ENCODE measurements at places on chromosomes 13 and 19. TPM values are rescaled to one million over a fixed set of nuclear protein-coding genes. Genes with fewer than 3 reads are reported as not detected.

The HPN gene
- total RNA-seq = not detected

DNA sequence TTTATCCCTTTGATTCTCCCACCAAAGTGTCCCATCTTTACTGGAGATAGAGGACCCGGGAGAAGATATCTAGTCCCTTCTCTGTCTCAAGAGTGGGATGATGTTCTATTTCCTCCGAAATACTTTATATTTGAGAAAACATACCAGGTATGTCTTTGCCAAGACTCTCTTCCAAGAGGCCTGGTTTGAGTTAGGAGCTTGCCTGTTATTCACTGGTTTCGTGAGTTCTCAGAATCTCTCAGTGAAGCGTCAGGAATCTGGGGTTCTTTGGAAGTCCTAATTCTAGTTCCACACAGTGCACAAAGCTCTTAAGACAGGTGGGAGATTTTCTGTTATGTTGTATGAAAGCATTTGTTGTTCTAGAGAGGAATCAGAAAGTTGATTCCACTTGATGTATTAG, 182.0 kb downstream of the DNAJC15 start:
- DNase-seq = no peak

GRCh38 chr13:57212989-57213388, 46.0 kb downstream of the PRR20E start:
- no peak for DNase-seq

DNA sequence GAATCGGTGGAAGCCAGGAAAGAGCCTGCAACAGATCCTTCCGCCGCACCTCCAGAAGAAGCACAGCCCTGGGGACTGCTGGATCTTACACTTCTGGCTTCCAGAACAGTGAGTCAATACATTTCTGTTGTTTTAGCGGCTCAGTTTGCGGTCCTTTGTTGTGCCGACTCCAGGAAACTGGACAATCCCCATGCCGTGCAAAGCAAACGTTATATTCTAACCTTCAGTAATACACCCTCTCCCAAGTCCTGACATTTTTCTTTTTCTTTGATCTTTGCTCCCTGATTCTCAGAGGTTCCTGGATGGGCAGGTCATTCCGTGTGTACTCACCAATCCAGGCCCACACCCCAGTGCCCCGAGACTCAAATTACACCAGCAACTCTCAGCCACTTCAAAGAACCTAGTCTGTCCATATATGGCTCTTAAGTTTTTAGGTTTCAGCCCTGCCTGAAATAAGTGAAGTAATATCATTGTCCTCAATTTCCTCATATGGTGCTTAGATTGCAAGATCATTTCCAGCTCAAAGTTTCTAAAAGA, 387.1 kb upstream of the SGCG start:
- peak; percentile 81 for DNase-seq

DNA sequence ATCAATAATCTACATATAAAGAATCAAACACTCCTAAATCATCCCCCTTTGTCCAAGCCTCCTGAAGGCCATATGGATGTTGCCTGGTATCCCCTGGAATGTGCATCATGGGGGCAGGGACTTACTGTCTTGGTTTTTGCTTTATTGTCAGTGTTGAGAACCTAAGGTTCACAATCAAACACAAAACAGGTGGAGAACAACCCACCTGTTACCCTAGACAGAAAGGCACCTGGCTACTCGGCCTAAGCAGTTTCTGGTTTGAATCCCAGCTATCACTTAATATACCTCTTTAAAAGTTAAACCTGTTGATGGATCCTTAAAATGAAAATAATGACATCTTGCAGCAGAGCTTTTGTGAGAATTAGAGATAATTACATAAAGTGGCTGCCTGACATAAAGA, 68.9 kb downstream of the DCLK1 start:
- DNase-seq = no peak
